ENCODE measurements at places on chromosomes 2 and 18.

DNA sequence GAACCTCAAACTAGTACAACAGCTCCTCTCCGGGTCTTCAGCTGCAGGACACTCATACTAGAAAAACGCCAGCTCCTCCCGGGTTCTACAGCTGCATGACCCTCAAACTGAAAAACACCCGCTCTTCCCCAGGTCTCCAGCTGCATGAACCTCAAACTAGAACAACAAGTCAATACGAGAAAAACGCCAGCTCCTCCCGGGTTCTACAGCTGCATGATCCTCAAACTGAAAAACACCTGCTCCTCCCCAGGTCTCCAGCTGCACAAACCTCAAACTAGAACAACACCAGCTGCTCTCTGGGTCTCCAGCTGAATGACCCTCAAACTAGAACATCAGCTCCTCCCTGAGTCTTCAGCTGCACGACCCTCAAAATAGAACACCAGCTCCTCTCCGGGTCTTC lies 315.0 kb upstream of the TFPI start:
- no peak for DNase-seq

DNA sequence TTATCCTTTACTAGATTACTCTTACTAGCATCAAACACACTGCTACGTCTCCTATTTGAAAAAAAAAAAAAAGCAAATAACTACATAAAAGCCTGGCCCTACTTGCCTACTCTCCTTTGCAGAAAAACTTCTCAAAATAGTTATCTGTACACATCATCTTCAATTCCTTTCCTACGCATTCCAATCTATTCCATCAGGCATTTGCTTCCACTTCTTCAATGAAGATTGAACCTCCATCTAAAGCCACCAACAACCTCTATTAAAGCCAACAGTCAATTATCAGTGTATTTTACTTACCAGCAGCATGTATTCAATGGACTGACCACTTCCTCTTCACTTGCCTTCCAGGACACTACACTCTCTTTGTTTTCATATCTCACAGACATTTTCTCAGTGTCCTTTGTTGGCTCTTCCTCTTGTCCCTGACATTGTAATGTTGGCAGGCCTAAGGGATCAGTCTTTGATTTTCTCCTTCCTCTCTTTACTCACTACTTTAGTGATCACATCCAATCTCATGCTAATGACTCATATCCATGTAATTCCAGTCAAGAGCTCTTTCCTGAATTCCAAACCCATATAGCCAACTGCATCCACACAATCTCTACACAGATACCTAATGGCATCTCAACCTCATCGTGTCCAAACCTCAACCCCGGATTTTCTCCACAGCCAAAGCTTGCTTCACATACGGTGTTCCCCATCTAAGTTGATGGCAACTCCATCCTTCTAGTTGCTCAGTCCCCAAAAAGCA lies 131.3 kb downstream of the CCDC148 start:
- DNase-seq = no peak

- DNase-seq = no peak
Observed at GRCh38 chr18:33875029-33875565, 297.1 kb downstream of the ASXL3 start.

DNA sequence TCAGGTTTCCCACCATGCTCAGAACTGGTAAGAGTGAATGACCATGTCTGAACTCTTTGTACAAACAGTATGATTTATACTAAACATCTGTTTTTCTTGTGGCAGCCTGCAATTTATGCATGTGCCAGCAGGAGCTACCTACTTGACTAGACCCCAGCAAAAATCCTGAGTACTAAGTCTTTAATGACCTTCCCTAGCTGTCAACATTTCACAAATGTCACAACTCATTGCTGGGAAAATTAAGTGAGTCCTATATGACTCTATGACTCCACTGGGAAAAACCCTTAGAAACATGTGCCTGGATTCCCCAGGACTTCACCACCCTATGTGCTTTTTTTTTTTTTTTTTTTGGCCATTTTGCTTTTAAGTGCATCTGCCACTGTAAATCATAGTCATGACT lies 1225.8 kb downstream of the SUCLG1 start:
- no peak for DNase-seq

DNA sequence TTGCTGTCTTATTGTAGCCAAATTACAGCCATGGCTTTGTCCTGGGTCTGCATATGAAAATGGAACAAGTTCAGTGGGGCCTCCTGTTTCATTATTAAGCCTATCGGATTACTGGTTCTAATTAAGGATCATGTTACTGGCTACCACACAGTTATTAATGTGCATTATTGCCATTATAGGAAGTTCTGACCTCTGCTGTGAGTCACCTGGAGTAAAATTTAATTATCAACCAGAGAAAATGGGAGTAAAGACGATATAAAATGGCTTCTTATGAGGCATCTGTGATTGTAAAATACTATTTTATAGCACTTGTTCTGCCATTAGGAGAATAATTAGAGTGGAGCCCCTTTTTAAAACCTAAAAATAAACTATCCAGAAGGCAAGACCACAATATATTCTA lies 143.3 kb upstream of the ITGB6 start:
- no peak for DNase-seq

- DNase-seq = no peak
Observed at GRCh38 chr2:171317492-171318125, 116.2 kb downstream of the METTL8 start.

- DNase-seq = no peak
Observed at GRCh38 chr18:71597219-71597618, 946.9 kb downstream of the CBLN2 start.

DNA sequence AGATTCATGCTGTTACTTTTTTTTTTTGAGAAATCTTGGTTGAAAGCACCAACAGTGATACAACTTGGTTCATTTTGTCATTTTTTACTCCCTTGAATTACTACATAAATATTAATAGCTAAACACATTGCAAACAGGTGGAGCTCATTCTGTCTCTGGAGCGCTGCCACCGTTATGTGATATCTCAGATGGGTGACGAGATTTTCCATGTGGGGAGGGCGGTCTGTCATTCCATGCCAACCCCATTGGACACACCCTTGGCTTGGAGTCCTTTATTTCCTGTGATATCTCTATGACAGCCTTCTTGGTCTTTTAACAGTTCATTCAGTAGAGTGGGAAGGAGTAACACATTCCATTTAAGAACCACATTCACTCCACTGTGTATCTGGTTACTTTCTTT lies 794.8 kb downstream of the SATB2 start:
- no peak for DNase-seq

- no peak for DNase-seq
Observed at GRCh38 chr18:68033466-68033865, 516.9 kb upstream of the DSEL start.

- no peak for DNase-seq
Observed at GRCh38 chr2:38013158-38013752, 62.7 kb downstream of the CYP1B1 start.

- no peak for DNase-seq
Observed at GRCh38 chr2:38613126-38613848, 10.6 kb upstream of the HNRNPLL start.

GRCh38 chr2:64609227-64609941 lies 44.3 kb downstream of the SERTAD2 start:
- DNase-seq = peak; percentile 21

- no peak for DNase-seq
Observed at GRCh38 chr2:159094173-159094737, 125.8 kb downstream of the TANC1 start.

DNA sequence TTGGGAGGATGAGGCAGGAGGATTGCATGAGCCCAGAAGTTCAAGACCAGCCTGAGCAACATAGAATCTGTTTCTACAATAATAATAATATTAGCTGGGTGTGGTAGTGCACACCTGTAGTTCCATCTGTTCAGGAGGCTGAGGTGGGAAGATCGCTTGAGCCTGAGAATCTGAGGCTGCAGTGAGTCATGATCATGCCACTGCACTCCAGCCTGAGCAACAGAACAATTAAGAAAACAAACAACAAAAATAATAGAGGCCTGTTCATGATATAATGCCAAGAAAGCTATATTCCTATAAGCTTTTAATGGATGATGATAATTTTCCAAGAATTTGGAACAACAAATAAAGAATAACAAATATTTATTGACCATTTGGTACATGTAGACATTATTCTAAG lies 6.9 kb upstream of the CCBE1 start:
- no peak for DNase-seq

DNA sequence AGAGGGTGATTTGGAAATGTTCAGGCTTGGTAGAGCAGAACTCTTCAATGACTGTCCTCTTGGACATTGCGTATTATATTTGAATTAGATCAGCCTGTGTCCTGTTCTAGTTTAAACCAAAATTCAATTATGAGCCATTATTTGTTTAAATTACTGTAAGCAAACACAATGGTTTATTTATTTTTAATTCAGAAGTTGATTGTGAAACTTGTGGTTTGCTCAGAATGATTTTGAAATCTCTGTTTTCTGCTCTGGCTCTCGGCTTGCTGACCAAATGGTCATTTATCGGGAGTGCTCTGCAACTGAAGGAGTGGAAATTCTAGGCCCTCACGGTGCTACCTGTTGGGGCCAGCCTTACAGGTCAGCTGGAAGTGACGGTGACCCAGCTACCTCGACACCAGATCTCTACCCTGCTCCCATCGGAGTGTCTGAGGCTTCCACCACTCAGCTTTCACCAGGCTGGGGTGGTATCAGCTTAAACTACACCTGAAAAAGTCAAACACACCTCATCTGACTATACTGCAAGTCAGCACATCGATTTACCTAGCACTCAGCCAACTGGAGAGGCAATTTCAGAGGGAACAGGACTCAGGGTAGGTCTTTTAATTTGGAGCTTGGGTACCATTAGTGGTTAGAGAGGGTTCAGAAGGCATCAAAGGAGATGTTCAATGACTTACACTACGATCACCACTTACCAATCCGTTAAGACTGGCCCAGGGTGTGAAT lies 36.8 kb upstream of the GPD2 start:
- DNase-seq = peak; percentile 30

DNA sequence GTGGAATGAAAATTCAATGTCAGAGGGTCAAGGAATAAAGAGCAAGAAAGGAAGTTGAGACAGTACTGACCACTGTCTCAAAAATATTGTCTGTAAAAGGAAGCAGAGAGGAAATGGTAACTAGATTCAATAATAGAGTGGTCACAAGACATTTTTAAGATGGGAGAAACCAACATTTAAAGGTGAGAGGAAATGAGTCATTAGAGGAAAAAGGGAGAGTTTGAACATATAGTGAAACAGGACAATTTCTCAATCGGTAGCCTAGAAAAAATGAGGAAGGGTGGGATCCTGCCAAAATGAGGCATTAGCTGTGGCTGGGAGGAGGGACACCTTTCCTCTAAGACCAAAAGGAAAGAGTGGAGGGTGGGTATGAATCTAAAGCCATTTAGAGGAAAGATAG lies 288.5 kb downstream of the SP3 start:
- no peak for DNase-seq

DNA sequence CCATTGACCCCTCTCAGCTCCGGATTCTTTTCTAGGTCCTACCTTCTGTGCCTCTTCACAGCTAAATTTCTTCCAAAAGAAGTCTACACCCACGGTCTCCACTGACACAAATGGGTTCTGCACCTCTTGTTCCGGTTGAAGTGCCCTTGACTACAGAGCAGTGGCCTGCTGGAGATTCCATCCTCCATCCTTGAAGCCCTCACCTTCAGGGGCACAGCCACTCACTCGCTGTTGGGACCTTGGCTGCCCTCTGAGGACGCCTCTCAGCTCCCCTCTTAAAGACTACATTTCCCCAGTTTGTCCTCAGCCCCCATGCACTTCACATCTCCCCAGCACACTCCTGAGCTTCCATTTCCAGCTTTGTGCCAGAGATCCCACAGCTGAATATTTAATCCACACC lies 226.3 kb downstream of the ATAD2B start:
- no peak for DNase-seq

DNA sequence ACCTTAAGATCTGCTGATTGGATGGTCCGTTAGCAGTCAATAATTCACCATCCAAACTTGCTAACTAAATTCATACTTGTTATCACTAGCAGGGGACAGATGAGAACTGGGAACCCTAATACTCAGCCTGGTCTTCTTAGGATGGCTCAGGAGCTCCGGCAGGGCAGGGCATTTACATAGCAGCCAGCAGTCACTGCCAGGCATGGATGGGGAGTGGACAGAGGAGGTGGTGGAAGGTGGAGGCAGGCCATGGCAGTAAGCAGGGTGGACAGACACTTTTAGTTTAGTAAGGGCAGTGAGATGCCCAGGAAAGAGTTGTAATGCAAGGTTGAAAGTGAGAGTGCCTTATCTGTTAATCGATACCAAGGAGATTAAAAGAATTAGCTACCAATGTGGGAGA lies 392.2 kb upstream of the CHST9 start:
- DNase-seq = no peak

DNA sequence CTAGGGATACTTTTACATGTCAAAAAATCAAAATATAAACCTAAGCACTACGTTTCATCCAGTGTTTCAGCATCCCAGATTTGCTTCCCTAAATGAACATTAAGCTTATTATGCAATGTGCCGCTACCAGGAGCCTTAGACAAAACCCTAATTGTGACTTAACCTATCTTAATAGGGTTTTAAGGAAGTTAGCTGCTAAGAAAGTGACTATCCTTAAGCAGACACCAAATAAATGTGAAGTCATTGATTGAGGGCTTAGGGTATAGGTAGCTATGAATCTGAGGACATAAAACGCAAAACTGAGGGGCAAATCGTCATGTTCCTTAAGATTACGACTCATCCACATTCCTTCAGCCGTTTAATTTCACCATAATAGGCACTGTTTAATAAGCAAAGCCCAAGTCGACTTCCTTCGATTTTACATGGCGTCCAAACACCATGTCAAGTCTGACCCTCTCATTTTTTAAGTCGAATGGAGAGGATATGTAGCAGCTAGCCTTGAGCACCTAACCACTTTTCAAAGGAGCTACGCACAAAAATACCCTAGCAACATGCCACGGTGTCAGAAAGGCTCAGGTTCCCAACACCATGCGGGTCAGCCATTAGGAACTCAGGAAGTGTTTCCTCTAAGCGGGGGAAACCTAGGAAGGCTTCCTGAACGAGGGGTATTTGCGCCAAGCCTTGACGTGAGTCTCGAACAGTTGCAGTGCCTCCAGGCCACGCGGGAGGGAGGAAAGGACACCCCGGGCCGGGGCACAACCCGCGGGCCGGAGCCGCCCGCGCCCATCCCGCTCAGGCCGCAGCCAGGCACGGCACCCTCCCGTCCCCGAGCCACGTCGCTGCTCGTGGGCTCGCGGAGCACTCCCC lies 1.0 kb downstream of the HDLBP start:
- DNase-seq = peak; percentile 61

GRCh38 chr2:173749315-173749714 lies 215.9 kb downstream of the SP3 start:
- DNase-seq = no peak

- DNase-seq = no peak
Observed at GRCh38 chr2:1824202-1824905, 80.0 kb upstream of the PXDN start.

Data from DMS153 (cell line).